ENCODE measurements at places on chromosomes 2 and 18.

- DNase-seq = peak; percentile 73
Observed at GRCh38 chr2:109637749-109638570, 23.8 kb downstream of the SOWAHC start.

DNA sequence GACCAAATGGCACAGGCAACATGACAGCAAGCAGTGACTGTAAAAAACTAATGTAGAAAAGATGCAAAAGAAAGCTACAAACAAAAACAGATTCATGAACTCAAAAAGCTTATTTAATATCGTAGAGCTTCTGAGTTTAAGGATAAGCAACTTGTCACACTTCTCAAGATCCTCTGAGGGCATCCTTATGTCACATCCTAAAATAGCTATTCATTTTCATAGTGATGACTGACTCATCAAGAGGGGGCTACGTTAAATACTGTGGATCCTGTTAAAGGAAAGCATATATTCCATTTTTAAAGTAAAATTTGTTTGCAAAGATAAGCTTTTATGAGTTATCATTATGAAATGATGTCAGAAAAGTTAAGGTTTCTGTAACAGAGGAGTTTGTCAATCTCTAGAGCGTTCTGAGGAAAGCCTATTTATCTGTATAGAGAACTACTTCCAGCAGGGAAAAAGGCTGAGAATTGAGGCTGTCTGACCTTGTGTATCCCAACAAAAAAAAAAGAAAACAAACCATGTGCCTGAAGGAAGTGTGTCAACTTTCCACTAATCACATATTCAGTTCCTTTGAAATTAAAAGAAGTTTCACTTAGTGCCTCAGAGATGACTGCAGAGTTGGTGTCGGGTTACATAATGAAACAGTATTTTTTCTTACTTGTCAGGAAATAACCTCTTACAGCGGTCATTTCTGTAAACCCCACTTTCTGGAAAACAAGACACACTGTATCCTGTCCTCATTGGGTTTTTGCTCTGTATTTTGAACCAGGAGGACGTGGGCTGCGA is 115.5 kb downstream of the ESCO1 start:
- peak; percentile 10 for DNase-seq

GRCh38 chr2:70528276-70528675 is 25.4 kb downstream of the TGFA start:
- DNase-seq = no peak

DNA sequence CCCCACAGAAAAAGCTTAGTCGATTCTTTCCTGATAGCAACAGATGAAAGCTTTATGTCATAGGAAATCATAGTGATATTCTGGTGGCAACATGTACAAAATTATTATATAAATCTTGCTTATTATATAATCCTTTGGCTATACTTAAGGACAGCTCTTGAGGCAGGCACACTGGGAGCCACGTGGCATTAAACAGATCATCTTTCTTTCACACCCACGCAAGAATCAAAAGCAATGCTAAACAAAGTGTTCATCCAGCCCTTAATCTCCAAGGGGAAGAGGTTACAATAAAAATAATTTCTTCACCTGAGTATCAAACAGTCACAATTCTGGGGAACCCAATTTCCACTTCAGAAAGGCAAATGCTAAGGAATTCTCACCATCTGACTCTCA is 57.8 kb downstream of the CYB5A start:
- no peak for DNase-seq

- DNase-seq = no peak
Observed at GRCh38 chr2:27089111-27089954, 2.8 kb downstream of the KHK start.

DNA sequence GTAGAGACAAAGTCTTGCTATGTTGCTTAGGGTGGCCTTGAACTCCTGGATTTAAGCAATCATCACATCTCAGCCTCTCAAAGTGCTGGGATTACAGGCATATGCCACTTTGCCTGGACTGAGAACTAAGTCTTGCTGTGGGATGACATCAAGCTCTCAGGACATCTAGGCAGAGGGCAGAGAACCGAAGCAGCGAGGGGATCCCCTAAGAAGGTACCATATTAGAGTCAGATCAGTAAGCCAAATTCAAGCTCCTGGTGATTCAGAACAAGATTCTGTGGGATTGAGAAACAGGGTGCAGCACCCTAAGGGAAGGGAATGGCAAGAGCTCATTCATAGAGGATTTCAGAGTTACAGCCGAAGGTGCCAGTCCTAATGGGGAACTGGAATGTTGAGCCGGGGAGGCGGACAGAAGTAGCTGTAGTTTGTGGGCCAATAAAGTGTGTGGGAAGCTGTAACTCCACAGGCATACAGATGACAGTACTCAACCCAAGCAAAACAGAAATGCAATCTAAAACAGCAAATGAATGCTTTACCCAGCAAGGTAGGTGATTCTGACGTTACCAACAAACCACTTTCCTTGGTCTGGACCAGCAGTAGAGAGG is 30.9 kb downstream of the EPHA4 start:
- DNase-seq = no peak

DNA sequence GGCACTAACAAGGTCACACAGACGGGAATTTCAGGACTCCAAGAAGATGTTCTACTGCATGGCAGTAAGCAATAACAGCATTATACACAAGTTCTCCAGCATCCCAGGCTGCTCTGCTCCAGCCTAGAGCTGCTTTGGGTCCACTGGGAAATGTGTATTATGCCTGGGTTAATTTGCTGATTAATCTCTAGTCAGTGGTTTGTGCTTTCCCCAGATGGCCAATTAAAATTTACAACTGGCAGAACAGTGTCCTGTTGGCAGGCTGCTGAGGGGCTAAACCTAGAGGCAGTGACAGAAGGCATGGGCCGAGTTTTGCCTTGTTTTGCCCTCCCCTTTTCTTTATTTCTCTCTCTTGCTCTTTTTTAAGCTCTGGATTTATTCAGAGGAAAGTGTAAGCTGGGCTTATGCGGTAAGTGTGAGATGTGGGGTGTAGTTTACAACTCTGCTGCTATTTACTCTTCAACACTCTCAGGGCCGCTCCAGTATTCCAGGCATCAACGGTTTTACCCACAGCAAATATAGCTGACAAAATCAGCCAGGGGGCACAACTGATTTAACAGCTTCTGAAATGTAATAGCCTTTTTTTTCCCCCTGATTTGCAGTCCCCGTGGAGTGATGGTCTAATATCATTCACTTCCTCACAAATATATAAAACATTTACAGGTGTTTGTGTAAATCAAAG is 348.0 kb downstream of the GPD2 start:
- DNase-seq = no peak

GRCh38 chr2:69154106-69154505 is 141.1 kb downstream of the ANTXR1 start:
- peak; percentile 91 for DNase-seq

GRCh38 chr2:41572154-41572553 is 475.7 kb upstream of the PKDCC start:
- no peak for DNase-seq

- DNase-seq = peak; percentile 75
Observed at GRCh38 chr2:160224060-160224459, 24.0 kb upstream of the ITGB6 start.

DNA sequence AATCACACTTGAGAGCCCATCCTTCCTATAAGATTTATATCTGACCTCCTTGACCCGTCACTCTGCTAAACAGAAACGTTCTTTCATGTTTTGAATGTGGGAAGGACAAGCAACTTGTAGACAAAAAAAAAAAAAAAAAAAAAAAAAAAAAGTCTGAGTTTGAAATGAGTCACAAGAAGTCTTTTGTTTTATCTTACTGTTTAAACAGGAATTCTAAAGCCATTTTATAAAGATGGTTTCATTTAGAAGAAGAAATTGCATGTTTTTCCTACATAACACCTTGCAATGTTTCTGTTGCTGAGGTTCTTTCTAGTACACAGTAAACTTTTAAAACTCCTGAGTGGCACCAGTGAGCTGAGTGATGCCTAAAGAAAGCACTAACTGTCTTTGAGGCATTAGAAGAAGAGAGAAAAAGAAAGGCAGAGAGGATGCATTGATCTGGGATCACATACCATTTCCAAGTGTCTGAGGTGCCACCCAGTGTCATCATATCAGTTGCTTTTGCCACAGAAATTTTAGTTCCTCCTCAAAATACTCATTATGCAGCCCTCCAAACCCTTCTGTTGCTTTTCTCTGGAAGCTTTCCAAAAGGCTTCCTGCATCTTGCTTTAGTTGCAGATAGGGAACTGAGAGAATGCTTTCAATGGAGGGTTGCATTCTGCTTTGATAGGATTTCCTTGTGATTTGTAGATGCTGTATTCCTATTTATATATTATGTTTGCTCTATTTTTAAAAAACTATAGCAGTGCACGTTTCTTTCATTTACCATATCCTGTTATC is 69.1 kb downstream of the ACVR2A start:
- DNase-seq = no peak

DNA sequence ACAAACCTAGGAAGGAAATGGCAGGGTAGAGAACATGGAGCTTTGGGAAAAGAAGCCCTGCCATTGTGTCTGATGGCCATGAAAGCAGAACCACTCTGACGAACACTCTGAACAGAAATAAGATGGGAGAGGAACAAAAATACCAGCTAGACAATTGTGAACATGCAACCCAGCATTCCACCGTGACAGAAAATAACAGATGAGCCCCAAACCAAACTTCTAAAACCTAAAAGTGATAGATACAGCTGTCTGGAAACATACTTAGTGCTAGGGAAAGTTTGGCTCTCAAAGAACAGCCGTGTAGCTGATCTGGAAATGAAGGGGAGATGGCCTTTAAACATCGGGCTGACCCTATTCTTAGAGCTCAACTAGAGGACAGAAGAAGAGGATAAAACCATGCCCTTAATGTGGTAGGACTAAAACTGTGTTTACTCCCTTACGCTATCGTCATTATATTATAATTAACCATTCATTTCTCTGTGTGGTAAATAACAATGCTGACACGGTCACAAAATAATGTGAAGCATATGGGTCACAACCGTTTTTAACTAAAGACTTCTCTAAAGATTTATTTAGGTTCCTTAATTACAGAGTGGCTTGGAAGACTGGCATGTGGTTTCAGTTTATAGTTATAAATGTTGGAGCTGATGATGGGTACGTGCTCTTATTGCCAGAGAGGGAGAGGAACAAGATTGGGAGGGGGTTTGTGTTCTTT is 80.6 kb downstream of the MYO1B start:
- no peak for DNase-seq

- no peak for DNase-seq
Observed at GRCh38 chr2:31011587-31011986, 126.7 kb downstream of the GALNT14 start.

DNA sequence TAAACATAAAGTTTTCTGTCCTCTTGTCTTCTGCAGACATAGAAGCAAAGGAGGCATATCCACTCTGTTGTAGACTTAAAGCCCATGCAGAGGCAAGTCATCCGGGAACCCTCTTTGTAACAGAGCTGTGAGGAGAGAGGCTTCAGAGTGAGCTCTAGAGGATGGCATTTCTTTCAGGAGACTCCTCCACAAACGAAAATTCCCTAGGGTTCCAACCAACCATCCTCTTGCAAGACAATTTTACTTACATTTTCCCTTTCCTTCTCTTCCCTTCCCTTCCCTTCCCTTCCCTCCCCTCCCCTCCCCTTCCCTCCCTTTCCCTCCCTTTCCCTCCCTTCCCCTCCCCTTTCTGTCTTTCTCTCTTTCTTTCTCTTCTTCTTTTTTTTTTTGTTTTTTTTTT is 446.3 kb upstream of the MAP2 start:
- no peak for DNase-seq

GRCh38 chr2:173749315-173749714 is 215.9 kb downstream of the SP3 start:
- DNase-seq = peak; percentile 46

- peak; percentile 85 for DNase-seq
Observed at GRCh38 chr2:238136820-238137537, 1.5 kb upstream of the KLHL30 start.

DNA sequence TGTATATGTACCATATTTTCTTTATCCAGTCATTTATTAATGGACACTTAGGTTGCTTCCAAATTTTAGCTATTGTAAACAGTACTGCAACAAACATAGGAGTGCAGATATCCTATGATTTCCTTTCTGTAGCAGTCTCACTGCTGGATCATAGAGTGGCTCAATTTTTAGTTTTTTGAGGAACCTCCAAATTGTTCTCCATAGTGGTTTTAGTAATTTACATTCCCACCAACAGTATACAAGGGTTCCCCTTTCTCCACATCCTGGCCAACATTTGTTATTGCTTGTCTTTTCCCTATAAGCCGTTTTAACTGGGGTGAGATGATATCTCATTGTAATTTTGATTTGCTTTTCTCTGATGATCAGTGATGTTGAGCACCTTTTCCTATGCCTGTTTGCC is 114.3 kb downstream of the TMEM17 start:
- no peak for DNase-seq

DNA sequence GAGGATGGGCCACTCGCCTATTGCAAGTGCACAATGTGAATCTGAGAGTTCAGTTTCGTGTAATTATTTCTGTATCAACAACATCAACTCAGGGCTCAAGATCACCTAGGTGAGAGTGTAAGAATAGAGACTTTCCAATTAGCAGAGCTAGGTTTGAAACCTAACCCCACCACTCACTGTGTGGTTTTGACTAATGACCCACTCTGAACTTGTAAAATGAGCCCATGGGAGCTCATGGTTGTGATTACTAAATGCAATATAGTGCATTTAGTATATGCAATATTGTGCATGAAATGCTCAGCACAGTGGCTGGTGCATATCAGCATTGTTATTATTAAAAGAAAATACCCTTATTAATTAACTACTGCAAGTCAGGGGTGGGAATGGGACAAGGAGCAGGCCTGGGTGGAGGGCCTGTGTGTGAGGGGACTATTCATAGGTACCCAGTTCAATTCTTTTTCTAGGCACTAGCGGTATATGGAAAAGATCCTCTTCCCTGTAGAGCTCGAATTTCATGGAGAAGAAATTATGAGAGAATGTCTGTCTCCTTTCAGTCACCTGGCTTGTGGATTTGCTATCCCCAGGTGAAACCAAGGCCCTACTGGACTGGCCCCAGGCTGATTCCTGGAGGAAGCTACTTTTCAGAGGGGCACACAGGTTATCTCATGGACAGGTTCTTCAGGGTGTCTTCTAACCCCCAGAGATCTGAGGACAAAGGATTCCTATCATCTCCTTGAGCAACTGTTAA is 169.5 kb downstream of the GFPT1 start:
- DNase-seq = no peak

DNA sequence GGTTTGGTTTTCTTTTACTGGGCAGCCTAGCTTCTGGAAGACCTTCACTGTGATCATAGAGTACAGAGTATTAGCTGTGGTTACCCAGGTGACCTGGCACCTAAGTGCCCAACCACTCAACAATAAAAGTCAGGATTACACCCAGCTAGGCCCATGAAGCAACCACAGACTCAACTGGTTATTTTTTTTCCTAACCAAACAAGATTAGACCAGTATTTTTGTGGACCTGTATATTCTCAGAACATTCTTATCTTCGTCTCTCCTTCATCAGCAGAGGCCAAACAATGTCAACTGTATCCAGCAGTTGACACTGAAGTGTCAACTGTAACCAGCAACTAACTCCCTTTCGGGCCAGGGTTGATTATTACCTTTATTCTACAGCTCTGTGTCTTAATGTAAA is 289.2 kb upstream of the SLC39A10 start:
- DNase-seq = no peak

- no peak for DNase-seq
Observed at GRCh38 chr2:60324536-60324935, 228.9 kb downstream of the BCL11A start.
